Stimulated activated CD8-positive, alpha-beta memory T cell treated with anti-CD3 and anti-CD28 coated beads, Interleukin-12 subunit alpha, Interleukin-12 subunit beta, amount 100 ng/mL, for 1 hour (primary cell): ENCODE measurements at places on chromosomes 5 and 9.

DNA sequence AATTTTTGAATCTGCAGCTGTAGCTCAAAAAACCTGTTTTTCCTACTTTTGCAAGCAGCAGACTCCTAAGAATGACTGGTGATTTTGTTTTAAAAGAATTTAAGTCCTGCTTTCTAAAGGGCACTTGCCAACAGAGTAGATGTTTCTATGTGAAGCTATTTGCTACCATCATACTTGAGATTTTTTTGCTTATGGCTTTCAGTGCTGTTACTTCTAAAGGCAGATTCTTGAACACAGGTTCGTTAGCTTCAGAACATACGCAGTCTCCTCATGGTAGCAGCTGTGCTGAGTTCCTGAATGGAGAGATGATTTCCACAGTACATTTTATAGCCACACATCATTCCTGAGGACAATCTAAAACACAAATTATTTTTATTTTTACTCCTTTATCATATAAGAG is 24.4 kb upstream of the ELL2 start:
- DNase-seq = no peak

GRCh38 chr5:16721151-16722096 is 104.6 kb upstream of the RETREG1 start:
- DNase-seq = no peak

GRCh38 chr9:80093695-80094094 is 521.9 kb downstream of the TLE4 start:
- DNase-seq = no peak

DNA sequence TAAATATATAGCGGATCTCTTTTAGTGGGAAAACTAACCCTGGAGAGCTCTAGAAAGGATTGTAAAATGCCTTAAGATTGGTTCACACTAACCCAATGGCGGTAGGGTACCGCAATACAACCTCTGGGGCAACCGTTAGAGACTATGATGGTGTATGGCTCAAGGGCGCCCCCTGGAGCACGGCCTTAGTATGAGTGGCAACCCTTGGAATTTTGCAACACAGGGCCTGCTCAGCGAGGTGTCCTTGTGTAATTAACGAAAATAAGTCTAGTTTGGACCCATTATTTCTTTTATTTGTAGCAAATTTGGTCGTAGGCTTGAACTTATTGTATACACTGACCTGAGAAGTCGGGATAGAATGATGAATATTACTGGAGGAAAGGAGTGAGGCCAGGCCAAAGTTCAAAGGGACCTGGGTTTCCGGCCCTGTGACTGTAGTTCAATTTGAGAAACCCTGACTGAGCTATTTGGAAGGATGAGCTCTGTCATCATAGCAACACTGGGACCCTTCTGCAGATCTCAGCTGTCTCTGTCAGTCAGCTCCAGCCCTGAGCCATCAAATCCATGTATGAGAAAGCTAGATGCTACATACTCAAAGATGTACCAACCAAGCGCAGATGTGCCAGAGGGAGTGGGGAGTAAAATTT is 54.8 kb downstream of the CAMK4 start:
- DNase-seq = peak; percentile 81

DNA sequence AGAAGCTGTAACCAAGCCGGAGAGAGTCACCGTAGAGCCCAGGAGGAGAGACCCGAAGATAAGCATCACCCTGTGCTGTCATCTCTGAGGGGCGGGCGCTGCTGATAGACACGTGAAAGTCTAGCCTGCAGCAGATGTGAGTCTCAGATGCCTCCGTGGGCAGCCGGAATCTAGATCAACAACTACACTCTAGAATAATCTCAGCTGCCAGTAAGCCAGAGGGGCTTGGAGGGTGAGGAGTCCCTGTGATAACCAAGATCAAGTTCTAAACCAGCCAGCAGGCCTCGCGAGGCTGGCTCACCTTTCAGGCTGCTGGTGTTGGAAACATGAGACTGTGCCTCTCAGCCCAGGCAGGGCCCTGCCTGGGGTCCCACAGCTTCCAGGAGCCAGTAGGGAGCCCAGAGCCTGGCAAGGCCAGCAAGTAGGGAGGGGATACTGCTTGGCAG is 54.1 kb downstream of the DAPK1 start:
- DNase-seq = no peak

DNA sequence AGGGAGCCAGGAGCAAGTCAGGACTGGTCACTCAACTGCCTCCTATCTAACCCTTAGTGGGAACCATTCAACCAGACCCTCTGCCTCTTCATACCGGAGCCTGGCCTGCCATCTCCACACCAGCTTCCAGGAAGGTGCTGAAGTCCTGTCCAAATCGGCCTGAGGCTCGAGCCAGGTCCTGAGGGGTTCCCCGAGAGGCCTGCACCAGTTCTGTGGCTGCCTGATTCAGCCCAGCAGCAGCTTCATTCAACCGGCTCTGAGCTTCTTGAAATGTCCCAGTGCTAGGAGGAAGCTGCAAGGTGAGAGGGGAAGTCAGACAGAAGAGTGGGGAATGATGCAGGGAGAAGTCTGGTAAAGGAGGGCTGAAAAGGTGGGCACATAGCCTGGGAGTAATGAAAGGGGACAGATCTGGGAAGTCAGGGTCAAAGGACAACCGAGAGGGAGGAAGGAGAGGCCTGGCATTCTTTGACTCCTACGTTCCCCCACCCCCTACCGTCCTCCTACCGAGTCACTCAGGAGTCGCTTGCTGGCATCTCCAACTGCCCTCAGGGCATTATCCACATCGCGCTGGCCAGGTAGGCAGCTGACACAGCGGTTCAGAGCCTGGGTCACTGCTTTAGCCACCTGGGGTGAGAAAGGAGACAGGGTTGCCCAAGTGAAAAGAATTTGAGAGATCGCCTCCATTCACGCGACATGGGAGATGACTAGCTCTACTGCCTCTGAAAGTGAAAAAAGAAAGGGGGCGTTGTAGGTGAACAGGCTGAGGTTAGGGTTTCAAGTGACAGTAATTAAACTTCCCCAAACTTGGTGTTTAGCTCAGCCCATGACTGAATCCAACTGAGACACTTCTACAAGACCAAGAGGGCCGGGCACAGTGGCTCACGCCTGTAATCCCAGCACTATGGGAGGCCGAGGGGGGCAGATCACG is 20.2 kb downstream of the TLN1 start:
- DNase-seq = no peak

GRCh38 chr9:18971404-18971803 is 61.6 kb downstream of the SAXO1 start:
- DNase-seq = no peak

- DNase-seq = no peak
Observed at GRCh38 chr5:66812291-66812690, 216.1 kb downstream of the MAST4 start.

GRCh38 chr9:127873223-127873691 is 4.2 kb downstream of the AK1 start:
- no peak for DNase-seq

DNA sequence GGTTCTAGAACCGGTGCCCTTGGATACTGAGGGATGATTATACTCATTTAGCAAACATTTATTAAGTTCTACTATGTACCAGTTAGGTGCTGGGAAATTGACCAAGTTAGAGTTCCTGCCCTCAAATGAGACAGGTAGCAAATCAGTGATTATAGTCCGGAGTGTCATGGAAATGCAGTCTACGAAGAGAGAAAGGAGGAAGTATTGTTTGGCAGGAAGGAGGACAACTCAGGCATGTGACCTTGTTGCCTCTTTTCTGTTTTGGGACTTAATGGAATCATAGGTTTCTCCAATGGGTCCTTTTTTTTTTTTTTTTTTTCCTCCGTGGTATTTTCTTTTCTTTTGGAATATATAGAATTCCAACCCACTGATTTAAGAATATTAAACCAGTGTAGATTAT is 28.0 kb downstream of the OSTF1 start:
- DNase-seq = no peak

GRCh38 chr5:59562756-59563389 is 330.7 kb downstream of the PDE4D start:
- DNase-seq = peak; percentile 6

DNA sequence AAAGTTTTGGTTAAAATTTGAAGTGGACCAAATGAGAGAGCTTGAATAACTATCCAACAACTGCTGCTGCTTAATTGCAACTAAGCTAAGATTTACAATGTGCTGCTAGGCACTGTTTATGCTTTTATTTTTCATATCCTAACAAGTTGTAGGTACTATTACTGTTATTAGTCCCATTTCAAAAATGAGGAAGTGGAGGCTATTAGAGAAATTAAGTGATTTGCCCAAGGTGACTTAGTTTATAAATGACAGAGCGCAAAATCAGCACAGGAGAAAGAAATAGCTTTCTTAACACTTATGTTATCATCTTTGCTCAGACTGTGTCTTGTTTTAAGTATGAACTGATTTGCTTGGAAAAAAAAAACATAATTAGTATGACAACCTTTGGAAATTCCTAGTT is 23.1 kb downstream of the WDR36 start:
- DNase-seq = no peak

DNA sequence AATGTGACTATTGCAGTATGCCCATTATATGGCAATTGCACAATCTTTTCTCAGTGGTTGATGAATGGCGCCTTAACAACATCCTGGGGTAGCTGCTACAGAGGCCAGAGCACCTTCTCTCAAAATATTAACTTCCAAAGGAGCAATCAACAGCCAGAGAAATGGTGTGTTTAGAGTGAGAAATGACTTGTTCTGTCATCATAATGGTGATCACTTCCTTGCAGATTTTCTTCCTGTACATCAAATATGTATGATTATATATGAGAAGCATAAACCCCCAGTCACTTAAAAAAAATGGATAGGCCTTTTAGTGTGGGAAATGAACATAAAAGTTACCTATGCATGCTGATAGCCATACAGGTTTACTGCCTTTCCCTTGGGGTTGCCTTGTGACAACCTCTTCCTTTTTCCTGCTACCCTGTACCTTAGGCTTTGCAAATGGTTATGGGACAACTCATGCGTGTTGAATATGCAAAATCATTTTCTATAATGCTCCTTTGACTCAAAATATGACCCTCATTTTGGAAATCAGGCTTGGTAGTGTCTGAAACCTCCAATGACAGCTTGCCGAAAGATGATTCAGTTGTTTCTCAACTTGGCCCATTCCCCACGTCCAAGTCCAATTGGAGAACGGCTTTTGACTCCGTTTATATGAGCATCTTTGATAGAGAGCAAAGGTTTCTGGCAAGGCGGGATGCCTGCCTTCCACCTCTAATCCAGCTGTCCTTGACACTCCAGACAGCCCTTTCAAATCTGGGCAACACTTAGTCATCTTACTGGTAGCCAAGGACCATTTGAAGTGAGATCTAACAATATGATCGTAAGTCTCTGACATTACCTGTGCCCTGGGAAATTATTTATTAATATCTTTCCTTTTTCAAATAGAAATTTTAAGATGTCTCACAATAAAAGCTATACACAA is 69.3 kb downstream of the SLC1A1 start:
- no peak for DNase-seq

GRCh38 chr5:62937661-62938558 is 359.3 kb downstream of the LRRC70 start:
- DNase-seq = no peak

DNA sequence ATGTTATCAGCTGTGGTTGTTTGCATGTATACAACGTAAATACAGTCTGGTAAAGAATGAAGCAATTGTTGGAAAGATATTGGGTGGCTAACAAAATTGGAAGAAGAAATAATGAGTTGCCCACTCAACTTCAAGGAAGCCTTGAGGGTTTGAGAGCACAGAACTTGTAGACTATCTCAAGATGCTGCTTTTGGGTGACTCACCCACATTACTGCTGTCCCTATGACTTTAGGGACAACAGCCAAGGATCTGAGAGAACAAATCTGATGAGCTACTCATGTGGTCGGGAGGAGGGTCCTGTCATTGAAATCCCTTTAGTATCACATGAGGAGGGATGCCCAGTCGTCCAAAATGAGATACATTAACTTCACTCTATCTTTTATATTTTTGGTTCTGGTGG is 261.8 kb downstream of the GAS1 start:
- no peak for DNase-seq

DNA sequence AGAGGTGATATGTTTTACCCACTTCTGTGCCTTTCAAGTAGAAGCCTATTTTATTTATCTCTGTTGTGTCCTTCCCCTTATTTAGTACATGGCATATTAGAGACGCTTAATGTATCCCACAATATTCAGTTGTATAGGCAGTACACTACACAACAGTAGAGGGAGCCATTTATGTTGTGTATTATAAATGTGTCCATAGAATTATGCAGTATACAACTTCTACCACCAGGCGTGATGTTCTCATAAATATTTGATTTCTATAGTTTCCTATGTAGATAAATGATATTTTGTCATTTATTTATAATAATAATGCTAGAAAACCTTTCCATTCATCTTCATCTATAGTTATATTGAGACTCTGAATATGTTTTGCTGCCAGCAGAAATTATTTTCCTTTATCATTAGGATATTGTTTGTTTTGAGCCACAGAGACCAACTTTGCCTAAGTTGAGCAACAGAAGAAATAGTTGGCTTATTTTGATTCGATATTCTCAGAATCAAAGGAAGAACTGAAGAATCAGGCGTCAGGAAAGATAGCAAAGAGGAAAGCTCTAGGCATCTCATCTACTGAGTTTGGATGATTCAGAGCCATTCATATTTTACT is 81.7 kb downstream of the ADAMTS19 start:
- DNase-seq = no peak

DNA sequence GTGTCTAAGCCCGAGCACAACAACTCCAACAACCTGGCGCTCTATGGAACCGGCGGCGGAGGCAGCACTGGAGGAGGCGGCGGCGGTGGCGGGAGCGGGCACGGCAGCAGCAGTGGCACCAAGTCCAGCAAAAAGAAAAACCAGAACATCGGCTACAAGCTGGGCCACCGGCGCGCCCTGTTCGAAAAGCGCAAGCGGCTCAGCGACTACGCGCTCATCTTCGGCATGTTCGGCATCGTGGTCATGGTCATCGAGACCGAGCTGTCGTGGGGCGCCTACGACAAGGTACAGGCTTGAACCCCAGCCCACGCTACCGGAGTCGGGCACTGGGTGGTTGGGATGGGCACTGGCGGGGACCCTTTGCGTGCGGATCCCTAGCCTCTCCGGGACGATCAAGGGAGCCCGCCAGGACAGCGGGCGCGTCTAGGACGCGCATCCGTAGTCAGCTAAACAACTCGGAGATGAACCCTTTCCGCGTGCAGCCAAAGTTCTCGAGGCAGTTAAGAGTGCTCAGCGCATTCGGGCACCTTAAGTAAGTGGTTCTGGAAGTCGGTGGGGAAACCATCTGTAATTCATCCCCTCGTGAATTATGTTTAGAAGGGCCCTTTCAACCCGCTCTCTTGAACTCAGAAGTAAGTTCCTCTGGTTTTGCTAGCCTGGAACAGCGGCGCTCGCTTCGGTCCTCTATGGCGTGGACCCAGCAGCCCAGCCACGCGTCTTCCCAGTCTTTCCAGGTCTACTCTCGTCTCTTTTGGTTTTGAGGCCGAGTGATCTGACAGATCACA is 1.3 kb downstream of the KCNN2 start:
- no peak for DNase-seq

GRCh38 chr5:159059722-159060121 is 40.0 kb downstream of the EBF1 start:
- DNase-seq = no peak

- DNase-seq = no peak
Observed at GRCh38 chr5:131223751-131224386, 40.0 kb upstream of the CDC42SE2 start.

DNA sequence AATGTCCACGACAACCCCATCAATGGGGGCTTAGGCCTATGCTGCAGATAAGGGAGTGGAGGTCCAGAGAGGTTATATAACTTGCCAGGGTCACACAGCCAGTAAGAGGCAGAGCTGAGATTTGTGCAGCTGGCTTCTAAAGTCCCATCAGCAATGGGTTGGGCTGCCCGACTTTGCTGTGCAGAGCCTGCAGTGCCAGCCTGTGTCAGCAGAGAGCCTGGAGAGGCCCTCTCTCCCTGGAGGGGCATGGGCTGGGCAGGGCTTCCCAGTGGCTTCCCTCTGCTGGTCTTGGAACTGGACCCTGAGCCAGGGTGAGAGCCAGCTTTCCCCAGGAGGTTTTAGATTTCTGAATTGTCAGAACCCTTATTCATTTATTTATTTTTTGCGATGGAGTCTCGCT is 77.2 kb upstream of the RAPGEF1 start:
- DNase-seq = no peak
